Karpas-422 (cell line): ENCODE measurements at places on chromosomes 1 and 21.

DNA sequence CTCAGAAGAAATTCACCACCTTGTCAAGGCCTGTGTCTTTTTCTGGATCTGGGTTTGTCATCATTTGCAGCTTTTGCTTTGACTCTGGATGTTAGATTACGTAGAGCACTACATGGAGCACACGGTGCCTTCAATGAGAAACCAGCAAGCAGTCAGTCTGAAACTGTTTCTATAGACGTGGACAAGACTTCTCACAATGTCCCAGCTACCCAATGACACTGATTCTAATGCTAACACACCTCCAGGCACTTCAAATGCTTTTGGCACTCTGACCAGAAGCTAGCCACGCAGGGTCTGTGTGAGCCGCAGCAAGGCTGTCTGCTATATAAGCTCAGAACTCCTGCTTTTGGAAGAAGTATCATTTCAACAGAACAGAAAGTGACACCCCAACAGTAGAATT is 38.2 kb downstream of the ITPKB start:
- DNase-seq, result no peak

DNA sequence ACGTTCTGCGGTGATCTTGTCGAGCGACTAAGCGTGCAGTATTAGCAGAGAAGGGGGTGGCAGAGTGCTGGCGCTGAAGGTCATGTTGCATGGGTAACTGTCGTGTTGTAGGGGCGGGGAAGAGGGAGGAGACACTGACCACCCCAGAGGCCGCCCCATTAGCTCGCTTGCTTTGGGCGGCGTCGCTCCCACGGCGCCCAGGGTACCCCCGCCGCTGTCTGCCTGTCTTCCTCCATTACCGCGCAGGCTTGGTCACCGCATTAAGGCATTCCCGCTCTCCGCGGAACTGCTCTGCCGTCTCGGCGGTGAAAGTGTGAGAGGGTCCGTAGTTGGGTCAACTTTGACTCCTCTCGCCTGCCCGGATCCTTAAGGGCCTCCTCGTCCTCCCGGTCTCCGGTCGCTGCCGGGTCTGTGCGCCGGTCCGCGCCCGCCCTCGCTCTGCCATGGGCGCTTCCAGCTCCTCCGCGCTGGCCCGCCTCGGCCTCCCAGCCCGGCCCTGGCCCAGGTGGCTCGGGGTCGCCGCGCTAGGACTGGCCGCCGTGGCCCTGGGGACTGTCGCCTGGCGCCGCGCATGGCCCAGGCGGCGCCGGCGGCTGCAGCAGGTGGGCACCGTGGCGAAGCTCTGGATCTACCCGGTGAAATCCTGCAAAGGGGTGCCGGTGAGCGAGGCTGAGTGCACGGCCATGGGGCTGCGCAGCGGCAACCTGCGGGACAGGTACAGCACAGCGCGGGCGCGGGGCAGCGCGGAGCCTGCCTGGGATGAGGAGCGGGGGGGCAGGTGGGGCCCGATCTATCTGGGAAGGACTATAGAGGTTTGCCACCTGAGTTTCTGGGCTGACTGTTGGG is at the start of gene MTARC2:
Gene MTARC2, plus strand, starts transcription at position 234 of the 846 bp plus-strand sequence. Its CDS starts 210 bp downstream, at position 444.
- no peak for DNase-seq

GRCh38 chr1:8349961-8350360 is 32.0 kb downstream of the SLC45A1 start:
- DNase-seq, result no peak

DNA sequence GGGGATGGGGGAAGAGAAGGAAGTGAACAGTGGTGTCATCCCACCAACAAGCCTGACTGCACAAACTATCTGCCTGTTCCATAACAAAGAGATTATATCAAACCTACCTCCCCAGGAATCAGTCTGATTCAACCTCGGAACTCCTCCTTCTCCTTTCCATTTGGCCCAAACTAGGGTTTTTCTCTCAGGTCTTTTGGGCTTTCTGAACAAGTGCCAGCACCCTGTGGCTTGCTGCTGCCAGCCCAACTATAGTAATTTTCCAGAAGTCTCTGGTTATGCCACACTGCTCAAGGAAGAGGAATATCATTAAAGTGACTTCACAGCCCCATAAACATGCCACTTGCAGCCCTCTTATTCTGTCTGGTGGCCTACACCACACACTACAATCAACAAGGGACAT is 70.5 kb downstream of the RGS7 start:
- no peak for DNase-seq

GRCh38 chr1:14835725-14836124 is 237.2 kb downstream of the KAZN start:
- DNase-seq, result no peak

DNA sequence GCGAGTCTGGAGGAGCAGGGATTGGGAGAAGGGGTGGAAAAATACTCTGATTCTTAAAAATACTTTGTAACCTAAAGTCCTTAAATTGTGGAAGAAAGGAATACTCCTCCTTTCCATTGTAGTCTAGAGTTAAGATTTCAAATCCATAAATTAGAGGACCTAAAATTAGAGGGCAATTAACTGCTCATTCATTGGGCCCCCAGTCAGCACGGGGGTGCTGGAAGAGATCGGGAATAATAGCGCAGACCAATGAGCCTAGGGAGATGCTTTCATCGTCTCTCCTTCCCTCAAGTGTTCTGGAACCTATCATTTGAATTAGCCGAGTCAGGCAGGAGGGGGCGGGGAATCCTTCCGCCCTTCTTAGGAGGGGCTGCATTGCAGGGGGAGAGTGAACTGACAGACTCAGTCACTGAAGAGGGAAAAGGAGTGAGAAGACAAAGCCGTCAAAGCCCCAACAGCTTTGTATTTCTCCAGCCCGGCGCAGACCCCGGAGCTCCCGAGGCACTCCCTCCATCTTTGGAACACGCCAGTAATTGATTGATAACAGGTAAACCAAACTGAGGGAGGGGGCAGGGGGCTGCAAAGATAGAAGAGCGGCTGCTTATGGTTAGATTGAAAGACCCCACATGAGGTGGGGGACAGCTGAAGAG is at the start of gene MLLT11:
Gene MLLT11, plus strand, starts transcription at position 391 of the 650 bp plus-strand sequence. CDS start 6,828 bp downstream, outside the sequence.
- DNase-seq, result peak; percentile 87

GRCh38 chr1:43452789-43453441 is 816 bp downstream of the HYI start:
- DNase-seq, result no peak
